ENCODE measurements at places on chromosomes 11 and 22. TPM values are rescaled to one million over a fixed set of nuclear protein-coding genes. Genes with fewer than 3 reads are reported as not detected.

The OR51Q1 gene
- not detected for total RNA-seq

The GATD1 gene
- total RNA-seq = 36.7 TPM

The PGR gene
- not detected for total RNA-seq

The MRGPRX3 gene
- total RNA-seq = not detected

The RTN4R gene
- 2.1 TPM for total RNA-seq

The ART1 gene
- not detected for total RNA-seq

The MMP13 gene
- not detected for total RNA-seq

The MMP8 gene
- total RNA-seq = not detected

The INPP5J gene
- not detected for total RNA-seq

The DEFB131B gene
- total RNA-seq = not detected

The CPT1B gene
- 59.5 TPM for total RNA-seq

The PRRG4 gene
- total RNA-seq = not detected

The KDM4D gene
- total RNA-seq = 0.23 TPM

The TANGO2 gene
- 44.3 TPM for total RNA-seq

The KLHDC7B gene
- total RNA-seq = 3.8 TPM

The SCUBE2 gene
- 0.10 TPM for total RNA-seq

The SAA4 gene
- not detected for total RNA-seq

The SYTL2 gene
- total RNA-seq = 58.8 TPM

The NEFH gene
- 0.15 TPM for total RNA-seq

The RHOG gene
- total RNA-seq = 123 TPM

The SPON1 gene
- 4.8 TPM for total RNA-seq

The RPLP2 gene
- total RNA-seq = 4,178 TPM

The HEPN1 gene
- not detected for total RNA-seq

The SF1 gene
- 1,622 TPM for total RNA-seq

The CABP7 gene
- 0.32 TPM for total RNA-seq

The WT1 gene
- not detected for total RNA-seq

The CD248 gene
- total RNA-seq = not detected

The PLEKHB1 gene
- 33.8 TPM for total RNA-seq

The ANO3 gene
- not detected for total RNA-seq

The RAG2 gene
- total RNA-seq = not detected

The NCAM1 gene
- total RNA-seq = 0.40 TPM

The PGA4 gene
- total RNA-seq = not detected

The BATF2 gene
- not detected for total RNA-seq

The LRRC56 gene
- total RNA-seq = 5.7 TPM

The EIF3M gene
- total RNA-seq = 203 TPM

The PDGFB gene
- total RNA-seq = 4.4 TPM

The FADS2 gene
- 5.2 TPM for total RNA-seq

The ZP1 gene
- not detected for total RNA-seq

The MALAT1 gene
- 25,853 TPM for total RNA-seq

The LMO1 gene
- total RNA-seq = not detected

The ZNF214 gene
- total RNA-seq = not detected

The OR2AG2 gene
- total RNA-seq = not detected

The APOA1 gene
- total RNA-seq = 1.2 TPM

The WNT11 gene
- total RNA-seq = 2.1 TPM

The MS4A6E gene
- total RNA-seq = not detected

The RFPL3 gene
- total RNA-seq = not detected

The SMTNL1 gene
- not detected for total RNA-seq

The DEPDC7 gene
- 0.47 TPM for total RNA-seq

The TSKU gene
- total RNA-seq = not detected

The CAVIN3 gene
- total RNA-seq = not detected

Measured in T-helper 17 cell (primary cell).